ENCODE measurements at places on chromosomes 7 and 10. TPM values are rescaled to one million over a fixed set of nuclear protein-coding genes. Genes with fewer than 3 reads are reported as not detected.

Gene INA
- total RNA-seq = 3.9 TPM

DNA sequence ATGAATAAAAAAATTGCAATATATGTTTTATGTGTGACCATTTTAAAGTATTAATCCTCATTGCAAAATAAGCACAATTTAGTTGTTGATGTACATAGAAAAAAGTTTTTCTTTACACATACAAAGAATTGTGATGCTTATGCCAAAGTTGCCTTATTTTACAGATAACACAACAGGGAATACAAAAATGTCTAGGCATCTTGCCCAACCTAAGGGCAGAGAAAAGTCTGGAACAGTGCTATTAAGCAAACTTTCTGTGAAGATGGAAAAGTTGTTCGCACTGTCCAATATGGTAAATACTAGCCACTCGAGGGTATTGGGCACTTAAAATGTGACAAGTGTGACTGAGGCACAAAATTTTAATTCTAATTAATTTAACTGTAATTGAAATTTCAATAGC lies 190.2 kb upstream of the HGF start:
- no peak for DNase-seq

DNA sequence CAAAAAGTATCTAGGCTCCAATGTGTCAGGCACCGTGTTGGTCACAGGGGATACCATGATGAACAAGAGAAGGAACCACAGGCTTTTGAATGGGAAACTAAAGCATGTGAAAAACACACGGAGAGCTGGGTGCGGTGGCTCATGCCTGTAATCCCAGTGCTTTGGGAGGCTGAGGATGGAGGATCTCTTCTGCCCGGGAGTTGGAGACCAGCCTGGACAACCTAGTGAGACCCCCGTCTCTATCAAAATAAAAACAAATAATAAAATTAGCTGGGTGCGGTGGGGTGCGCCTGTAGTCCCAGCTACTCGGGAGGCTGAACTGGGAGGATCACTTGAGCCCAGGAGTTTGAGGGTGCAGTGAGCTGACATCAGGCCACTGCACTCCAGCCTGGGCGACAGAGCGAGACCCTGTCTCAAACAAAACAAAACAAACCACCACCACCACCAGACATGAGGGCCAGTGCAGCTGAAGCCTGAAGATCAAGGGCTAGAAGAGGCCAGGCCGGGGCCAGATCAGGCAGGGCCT lies 611 bp upstream of the COPS6 start:
- no peak for DNase-seq

- DNase-seq = no peak
Measured at GRCh38 chr10:44627591-44628354, 242.9 kb upstream of the CXCL12 start.

Gene PLA2G12B
- not detected for total RNA-seq

- DNase-seq = peak; percentile 62
Measured at GRCh38 chr7:139820089-139820488, 9.0 kb upstream of the TBXAS1 start.

- no peak for DNase-seq
Measured at GRCh38 chr7:466465-467191, 53.0 kb downstream of the PDGFA start.

GRCh38 chr10:15901889-15902288 lies 41.6 kb upstream of the MINDY3 start:
- DNase-seq = no peak
